GM19239 (cell line): ENCODE measurements at places on chromosomes 6 and 20.
A peak's percentile ranks its signal among the peaks of the same experiment; 100 is the strongest.

GRCh38 chr6:136501514-136501913 is 48.7 kb downstream of the MAP7 start:
- DNase-seq = no peak

DNA sequence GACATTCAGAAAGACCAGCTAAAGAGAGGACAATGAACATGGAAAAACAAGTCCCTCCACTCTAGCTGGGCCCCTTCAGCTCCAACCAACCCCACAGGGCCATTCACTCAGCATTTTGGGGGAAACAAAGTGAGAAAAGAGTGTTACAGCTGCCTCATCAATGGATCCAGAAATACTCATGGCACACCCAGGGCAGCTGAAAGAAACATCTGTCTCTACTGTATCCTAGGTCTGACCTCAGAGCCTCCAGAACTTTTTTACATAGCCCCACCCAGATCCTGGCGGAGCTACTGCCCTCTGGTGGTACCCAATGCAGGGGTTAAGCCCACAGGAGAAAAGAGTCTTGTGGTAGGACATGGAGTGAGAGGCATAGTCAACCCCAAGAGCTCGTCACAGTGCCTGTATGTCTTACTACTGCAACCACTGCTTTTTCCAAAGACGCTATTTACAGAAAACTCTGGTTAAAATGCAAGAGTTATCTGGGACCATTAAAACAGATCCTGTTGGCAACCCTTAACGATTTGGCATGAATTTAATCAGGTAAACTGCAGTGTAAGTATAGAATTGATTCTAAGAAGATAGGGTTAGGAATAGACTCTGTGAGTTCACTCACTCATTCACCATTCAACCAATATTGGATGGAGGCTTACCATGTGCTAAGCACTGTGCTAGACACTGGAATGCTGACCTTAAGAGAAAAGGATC is 37.4 kb upstream of the FAM83C start:
- peak; percentile 29 for DNase-seq

GRCh38 chr6:70894001-70894400 is 62.9 kb downstream of the B3GAT2 start:
- DNase-seq = no peak

DNA sequence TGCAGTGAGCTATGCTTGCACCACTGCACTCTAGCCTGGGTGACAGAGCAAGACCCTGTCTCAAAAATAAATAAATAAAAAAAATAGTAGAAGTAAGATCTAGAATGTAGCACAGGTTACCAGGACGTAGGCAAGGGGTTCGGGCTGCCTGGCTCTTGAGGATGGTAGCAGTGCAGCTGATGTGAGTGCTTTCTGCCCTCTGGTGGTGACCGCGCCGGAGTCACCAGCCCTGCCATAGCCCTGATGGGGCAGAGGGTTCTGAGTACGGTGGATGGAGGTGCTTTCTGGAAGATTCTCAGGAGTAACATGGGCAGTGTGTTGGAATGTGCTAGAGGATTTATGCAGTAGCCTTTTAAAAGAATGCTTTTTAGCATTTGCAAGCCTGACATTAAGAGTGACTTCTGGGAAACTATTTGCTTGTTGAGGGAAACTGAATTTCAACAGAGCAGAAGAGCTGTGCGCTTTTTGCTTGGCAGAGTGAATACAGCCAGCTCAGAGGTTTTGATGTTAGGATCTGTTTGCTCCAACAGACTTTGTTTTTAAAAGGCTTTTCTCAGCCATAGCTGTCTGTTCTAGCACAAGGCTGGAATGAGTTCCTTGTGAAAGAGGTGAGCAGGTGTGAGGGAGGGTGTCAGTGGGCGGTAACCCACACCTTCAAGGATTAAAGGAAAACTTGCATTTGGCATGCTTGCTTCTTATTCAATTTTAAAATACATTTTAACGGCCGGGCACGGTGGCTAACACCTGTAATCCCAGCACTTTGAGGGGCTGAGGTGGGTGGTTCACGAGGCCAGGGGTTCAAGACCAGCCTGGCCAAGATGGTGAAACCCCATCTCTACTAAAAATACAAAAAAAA is 65.9 kb downstream of the PTPN1 start:
- DNase-seq = no peak

DNA sequence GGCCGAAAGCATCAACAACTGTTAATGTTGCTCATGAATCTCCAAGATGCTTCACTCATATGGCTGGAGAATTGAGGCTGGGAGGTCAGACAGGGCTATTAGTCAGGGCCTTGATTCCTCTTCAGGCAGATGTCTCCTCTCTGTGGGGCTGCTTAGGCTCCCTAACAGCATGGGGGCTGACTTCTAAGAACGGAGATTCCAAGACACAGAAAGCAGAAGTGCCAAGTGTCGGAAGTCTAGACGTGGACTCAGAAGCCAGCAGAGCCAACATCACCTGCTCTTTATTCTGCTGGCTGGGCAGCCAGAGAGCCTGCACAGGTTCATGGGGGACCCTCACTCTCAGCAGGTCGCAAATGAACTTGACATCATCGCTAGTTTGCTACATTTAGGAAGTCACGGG is 279.8 kb downstream of the CDH26 start:
- no peak for DNase-seq

DNA sequence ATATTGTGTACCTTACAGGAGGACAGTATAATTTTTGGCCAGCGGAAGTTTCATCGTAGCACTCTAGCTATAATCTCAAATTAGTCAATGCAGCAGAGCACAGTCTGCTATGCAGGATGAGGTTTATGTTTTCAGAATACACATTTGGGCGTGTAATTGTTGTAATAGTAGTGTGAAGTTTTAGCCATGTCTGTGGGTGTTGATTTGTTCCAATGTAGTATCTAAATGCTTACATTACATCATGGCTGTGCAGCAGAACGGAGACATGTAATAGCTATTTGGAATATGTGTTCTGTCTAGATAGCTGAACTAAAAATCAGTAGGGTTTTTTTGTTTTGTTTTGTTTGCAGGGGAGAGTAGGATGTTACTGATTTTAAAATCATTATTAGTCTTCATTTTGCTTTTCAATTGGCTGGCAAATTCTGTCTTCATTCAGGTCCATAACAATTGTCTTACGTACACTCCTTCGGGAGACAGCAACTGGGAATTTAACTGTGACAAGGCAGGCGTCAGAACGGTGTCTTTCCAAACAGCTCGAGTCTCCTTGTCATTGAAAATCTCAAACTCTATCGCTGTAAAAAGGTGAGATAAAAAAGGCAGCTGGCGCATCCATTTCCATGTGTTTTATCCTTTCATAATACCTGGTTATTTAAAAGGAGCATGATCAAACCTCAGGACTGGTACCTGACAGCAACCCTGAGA is 65.1 kb upstream of the CDH4 start:
- DNase-seq = no peak

GRCh38 chr20:584971-585301 is 25.2 kb downstream of the TCF15 start:
- DNase-seq = no peak

- DNase-seq = no peak
Observed at GRCh38 chr20:44993343-44993742, 27.0 kb downstream of the STK4 start.

DNA sequence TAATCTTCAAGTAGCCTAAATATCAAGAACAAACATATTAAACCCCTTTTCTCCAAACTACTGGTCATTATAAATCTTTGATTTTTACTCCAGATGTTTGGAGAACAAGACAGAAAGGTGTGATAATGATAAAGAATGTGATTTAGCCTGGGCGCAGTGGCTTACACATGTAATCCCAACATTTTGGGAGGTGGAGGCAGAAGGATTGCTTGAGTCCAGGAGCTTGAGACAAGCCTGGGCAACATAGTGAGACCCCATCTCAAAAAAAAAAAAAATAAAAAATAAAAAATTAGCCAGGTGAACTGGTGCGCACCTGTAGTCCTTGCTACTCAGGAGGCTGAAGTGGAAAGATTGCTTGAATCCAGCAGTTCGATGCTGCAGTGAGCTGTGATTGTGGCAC is 35.1 kb upstream of the FUCA2 start:
- no peak for DNase-seq

GRCh38 chr6:74650668-74651067 is 555.2 kb downstream of the COL12A1 start:
- no peak for DNase-seq

DNA sequence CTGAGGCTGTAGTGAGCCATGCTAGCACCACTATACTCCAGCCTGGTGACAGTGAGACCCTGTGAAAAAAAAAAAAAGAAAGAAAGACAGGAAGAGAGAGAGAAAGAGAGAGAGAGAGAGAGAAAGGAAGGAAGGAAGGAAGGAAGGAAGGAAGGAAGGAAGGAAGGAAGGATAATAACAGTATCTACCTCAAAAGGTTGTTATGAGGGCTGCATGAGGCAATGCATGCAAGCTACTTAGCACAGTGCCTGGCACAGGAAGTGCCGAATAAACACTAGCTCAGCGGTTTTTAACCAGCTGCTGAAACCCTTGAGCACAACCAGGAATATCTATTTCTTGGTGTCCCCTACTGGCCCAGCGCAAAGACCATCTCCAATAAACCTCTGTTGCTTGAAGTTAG is 62.3 kb upstream of the TBC1D7 start:
- no peak for DNase-seq

GRCh38 chr6:170145272-170145592 is 145.6 kb downstream of the DLL1 start:
- DNase-seq = no peak

- no peak for DNase-seq
Observed at GRCh38 chr6:119800526-119800925, 451.0 kb upstream of the MAN1A1 start.

DNA sequence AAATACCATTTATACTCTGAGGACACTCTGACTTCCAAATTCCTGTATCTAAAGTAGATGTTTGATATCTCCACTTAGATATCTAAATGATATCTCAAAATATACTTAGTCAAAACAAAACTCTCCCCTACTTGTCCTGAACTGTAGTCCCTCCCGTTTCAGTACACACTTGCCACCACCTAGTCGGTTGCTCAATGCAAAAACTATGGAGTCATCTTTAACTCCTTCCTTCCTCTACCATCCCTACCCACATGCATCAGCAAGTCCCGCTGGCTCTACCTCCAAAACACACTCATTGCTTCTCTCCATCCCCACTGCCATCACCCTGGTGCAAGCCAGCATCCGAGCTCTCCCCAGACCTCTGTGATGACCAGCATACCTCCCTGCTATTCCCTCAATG is 13.2 kb downstream of the STX7 start:
- no peak for DNase-seq

DNA sequence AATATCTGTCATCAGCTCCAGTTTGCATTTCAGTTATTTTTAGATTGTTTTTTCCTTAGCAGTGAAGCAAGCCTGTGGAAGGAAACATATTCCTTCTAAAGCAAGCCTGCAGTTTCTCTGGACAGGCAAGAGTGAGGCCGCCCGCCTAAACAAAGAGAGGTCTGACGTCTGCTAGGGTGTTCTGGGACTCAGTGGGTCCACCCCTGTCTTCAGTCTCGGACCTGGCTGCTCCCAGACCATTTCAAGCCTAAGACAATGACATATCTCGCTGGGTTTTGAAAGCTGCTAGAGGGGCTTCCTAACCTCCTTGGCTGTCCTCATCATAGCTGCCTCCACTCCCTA is 36.8 kb upstream of the RNF24 start:
- no peak for DNase-seq

DNA sequence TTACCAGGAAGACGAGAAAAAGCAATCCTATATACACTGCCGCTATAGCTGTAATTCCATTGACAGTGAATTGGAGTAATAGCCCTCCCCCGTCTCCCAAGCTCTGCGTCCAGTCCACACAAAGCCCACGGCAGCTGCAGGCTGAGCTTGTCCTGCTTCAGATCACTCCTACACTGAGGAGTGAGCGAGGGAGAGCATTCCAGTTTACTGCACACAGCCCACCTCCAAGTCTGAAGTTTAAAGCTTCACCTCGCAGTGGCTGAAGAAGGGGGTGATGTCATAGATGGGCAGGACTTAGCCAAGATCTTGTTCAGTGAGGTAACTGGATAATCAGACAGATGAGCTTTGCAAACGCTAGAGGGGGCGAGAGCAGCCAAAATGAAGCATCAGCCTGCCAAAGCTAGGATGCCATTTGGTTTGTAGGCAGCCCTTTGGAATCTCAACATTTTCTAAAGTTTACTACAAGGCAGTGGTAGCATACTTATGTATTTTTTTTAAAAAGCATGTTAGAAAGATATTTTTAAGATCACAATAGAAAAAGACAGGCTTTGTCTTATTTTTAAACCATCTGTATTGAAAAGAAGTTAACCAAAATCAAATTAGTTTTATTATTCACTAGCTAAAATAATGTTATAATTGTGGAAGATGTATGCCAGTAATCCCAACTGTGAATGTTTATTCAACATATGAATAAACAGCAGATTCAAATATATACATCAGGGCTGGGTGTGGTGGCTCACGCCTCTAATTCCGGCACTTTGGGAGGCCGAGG is at the start of gene FLRT3:
FLRT3 (minus strand) TSS at position 213 of the 772 bp plus-strand sequence. CDS start 10,106 bp downstream, outside the sequence.
- peak; percentile 10 for DNase-seq
